Activated T-cell treated with anti-CD3 and anti-CD28 coated beads, Interleukin-2, amount 50 U/mL, for 72 hours (primary cell): ENCODE measurements at places on chromosomes 4 and X. TPM values are rescaled to one million over a fixed set of nuclear protein-coding genes. Genes with fewer than 3 reads are reported as not detected.

PDZD4 gene
- total RNA-seq, result 0.82 TPM

SYP gene
- 8.7 TPM for total RNA-seq

SULT1B1 gene
- total RNA-seq, result 4.5 TPM

BLOC1S4 gene
- total RNA-seq, result 14.1 TPM

GRCh38 chr4:161949946-161950725 lies 213.7 kb downstream of the FSTL5 start:
- no peaks in the 10 kb centered on the region for H3K36me3 ChIP-seq
- no peaks in the 10 kb centered on the region for H3K27me3 ChIP-seq
- H3K4me1 ChIP-seq, result no peaks in the 10 kb centered on the region
- no peak overlapping the region for H3K4me3 ChIP-seq

DNA sequence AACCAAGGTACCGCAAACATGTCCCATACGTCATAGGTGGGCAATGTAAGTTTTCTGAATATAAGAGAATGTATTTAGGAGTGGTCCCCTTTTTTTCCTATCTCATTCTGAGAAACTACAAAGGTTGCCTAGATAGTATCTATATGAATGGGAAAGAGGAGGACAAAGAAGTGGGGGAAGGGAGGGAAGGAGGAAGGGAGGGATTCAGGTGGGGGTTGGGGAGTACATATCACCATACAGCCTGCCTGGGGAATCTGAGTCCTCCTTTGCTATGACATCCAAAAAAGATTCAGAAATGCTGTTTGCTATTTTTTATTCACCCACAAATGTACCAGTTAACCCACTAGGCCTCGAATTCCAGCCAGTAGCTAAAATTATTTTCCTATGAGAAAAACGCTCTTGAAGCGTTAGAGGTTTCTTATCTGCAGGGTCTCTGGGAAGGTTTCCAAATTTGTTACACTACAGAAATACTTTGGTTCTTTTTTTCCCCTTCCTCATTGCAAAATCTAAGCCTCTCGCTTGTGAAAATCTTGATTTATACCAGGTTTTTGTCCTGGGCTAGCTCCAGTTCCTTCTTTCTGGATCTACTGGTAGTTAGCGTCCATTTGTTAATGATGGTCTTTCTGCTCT lies 212.9 kb downstream of the NSUN7 start:
- H3K27me3 ChIP-seq, result no peaks in the 10 kb centered on the region
- H3K4me3 ChIP-seq, result no peak overlapping the region
- H3K36me3 ChIP-seq, result no peaks in the 10 kb centered on the region
- DNase-seq, result no peak
- H3K27ac ChIP-seq, result no peak overlapping the region

DNA sequence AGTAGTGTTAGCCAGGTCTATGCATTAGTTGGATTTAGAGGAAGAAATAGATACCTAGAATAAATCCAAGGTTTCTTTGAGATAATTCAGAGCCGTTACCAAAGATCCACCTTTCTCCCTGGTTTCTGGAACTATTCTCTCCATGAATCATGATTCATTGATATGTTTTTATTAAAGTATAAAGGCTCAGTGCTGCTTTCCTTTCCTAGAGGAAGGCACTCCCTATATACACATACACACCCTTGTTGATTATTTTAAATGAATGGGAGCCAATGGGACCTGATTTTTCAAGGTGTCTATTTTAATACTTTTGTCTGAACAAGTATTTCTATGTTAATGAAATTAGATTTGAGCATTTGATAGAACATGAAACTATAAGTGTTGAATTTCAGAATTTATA lies 146.8 kb upstream of the SPRY1 start:
- no peaks in the 10 kb centered on the region for H3K36me3 ChIP-seq
- H3K27me3 ChIP-seq, result no peaks in the 10 kb centered on the region
- H3K27ac ChIP-seq, result no peak overlapping the region

GRCh38 chrX:5870238-5870637 lies 358.4 kb downstream of the NLGN4X start:
- no peaks in the 10 kb centered on the region for H3K36me3 ChIP-seq
- H3K4me1 ChIP-seq, result no peaks in the 10 kb centered on the region
- no peak for DNase-seq
- H3K27me3 ChIP-seq, result no peaks in the 10 kb centered on the region
- H3K4me3 ChIP-seq, result no peak overlapping the region
- no peak overlapping the region for H3K27ac ChIP-seq

DNA sequence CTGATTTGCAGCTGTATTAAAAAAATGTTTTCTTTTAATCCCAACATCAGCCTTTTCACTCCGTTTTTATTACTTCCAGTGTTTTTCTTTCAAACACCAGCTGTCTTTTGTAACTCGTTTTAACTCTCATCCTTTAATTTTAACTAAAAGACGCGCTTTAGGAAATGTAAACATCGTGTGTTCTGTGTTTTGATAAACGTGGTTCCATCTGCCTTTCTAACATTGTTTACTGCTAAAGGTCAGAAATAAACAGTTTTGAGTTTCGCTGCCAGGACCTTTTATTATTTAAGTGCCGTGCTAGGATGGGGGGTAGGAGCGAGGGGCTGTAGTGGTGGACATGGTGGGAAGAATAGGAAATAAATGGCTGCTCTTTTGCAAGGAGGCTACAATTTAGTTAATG lies 1.5 kb downstream of the N4BP2 start:
- no peak for DNase-seq
- peaks cover 44% of the 10 kb centered on the region for H3K4me1 ChIP-seq

GRCh38 chr4:117577686-117578311 lies 456.5 kb upstream of the NDST3 start:
- no peak overlapping the region for H3K4me3 ChIP-seq
- H3K27ac ChIP-seq, result no peak overlapping the region
- H3K4me1 ChIP-seq, result no peaks in the 10 kb centered on the region
- DNase-seq, result no peak
- H3K36me3 ChIP-seq, result no peaks in the 10 kb centered on the region
